Activated T-helper 9 cell treated with anti-CD3 and anti-CD28 coated beads, Interleukin-2, amount 50 U/mL, for 16 hours (primary cell): ENCODE measurements at places on chromosomes 7 and 10.

DNA sequence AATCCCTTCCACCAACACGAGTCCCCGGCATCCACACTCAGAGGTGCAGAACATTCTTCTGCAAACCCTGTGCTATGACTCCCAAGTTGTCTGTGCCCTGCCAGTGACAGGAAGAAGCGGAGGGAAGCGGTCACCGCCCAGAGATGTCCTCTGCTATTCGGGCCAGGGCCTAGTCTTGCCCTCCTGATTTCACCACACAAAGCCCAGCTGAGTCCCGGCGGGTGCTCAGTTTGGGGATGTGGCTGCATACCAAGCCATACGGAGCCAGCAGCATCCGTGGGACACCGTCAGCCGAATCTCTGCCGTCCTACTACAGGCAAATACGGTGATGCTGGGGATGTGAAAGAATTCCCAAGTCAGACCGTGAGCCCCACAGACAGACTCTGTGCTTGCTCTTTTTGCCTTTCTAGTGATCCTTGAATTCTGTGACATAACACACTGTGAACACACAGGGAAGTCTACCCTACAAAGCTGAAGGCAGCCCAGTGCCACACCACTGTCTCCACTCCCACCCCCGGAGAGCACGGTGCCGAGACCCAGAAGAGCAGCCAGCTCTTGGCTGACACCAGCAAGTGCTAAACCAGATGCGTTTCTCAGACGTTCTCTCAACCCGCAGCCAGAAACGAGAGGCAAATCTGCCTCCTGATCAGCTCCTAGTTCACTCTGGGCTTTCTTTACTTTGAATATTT is 2.0 kb downstream of the STK32C start:
- DNase-seq, result no peak

DNA sequence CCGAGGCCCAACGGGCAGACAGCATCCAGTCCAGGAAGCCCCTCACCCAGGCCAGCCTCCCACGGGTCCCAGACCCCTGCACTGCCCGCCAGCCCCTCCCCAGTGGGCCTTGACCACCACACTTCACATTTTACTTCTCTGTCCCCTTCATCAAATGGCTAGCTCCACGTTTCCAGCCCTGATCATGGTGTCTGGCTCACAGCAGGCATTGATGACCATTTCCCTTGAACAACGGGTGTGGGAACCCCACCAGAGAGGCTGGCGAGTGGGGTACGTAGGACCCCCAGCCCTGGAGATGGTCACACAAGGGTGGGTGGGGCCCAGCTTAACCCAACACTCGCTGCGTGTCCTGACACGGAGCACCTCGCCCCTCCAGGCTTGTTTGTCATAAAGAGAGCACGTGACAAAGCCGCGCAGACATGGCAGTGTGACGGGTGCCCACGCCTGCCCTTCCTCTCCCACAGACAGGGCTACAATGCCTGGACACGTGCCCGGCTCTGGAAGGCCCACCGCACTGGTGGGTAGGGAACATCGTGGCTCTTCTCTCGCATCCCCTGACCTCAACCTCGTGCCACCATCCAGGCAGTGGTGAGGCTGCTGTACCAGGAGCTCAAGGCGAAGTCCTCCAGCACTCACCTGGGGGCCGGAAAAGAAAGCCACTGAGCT is 267.7 kb downstream of the MAD1L1 start:
- no peak for DNase-seq

DNA sequence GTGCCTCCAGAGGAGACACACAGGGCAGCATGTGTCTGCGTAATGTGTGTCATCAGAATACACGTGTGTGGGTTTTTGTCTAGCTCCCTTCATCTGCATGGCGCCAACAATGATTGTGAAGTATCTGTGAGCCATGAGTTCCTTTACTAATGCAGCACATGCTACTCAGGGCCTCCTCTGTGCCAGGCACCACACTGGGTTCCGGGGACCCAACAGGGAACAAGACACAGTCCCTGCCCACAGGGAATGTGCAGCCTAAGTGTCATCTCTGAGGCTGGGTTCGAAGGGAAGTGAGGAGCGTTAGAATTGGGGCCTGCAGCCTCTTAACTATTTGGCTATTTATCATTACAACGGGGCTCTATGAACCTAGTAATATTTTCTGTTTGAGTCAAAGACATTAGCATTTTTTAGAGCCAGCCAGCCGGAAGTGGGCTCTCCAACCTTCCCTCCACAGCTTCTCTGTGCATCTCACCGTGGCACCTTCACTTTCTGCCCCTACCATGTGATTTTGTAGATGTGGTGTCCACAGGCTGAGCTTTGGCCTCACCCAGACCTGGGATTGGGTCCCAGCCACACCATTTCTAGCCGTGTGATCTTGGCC is 43.9 kb upstream of the SRGN start:
- no peak for DNase-seq

GRCh38 chr10:94066411-94066810 is 72.7 kb downstream of the PLCE1 start:
- DNase-seq, result no peak

DNA sequence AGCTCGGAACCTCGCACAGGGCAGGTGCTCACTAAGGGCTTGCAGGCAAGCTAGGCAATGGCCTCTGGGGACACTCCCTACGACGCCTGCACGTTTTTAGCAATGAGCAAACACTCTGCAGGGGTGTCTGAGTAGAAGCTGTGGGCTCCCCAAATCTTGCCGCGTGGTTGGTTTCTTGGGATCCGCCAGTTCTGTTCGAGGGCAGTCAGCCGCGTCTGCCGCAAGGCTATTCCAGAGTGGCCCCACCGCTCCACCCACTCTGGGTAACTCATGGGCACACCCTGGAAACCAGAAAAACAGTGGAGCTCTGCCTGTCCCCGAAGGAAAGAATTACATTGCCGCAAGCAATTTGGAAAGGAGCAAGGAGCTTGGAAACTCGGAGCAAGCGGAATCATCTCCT is 189.3 kb upstream of the LYZL2 start:
- DNase-seq, result no peak

DNA sequence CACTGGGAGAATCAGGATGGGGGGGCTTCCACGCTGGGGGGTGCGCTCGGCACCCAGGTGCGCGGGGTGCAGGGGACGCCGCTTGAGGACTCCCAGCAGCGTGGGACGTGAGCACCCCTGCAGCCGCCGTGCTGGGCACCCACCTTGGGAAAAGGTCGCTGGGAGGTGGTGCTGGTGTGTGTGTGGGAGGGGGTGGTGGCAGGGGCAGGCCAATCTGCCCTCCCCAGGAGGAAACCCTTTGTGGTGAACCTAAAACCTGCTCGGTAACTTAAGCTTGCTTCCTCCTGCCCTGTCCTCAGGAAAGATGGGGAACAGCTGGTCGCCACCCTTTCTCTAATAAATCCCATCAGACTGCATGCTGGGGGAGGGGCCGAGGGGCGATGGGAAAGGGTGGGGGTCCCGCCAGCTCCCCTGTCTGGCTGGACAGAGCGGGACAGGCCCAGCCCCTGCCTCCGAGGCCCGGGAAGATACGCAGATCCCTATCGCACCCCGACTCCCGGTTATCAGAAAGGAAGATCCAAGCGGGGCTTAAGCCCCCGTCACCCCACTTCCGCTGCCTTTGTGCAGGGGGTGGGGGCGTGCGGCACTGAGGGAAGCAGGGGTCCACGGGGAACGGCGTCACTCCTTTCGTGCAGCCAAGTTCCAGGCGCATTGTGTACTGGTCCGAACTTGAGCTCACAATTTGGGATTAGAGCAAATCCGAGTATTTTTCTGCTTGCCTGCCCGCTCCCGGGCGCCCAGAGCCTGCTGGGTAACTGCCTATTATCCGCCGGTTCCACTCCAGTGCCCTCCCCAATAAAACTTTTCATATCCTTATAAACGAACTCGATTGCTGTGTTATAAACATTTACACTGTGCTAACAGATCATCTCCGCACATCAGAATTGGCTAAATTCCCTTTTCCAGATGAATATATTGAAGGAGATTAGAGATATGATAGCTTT is 64.6 kb downstream of the UNCX start:
- no peak for DNase-seq

DNA sequence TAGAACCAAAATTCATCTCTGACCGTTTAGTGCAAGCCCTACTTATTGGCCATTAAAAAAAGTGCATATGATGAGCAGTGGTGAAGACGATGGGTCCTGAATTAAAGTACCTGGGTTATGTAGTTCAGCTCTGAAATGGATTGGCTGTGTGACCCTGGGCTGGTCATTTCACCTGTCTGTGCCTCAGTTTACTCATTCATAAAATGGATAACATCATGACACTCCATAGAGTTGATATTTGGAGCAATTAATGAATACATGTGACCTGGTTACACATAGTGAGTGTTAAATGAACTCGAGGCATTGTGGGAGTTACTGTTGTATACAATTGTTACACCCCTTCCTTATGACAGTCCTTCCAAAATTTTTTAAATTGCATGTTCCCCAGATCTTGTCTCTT is 9.1 kb downstream of the MAP3K8 start:
- DNase-seq, result no peak

- DNase-seq, result no peak
Measured at GRCh38 chr10:87092861-87093631, 1.6 kb downstream of the GLUD1 start.
